Stomach (tissue), 19 donors: ENCODE measurements at places on chromosomes 12 and 14. TPM values are rescaled to one million over a fixed set of nuclear protein-coding genes. Genes with fewer than 3 reads are reported as not detected.

The SRRM4 gene
- total RNA-seq = 2.6 TPM

The PLCZ1 gene
- not detected for total RNA-seq

The ANKRD9 gene
- total RNA-seq = 11.2 TPM

The NINJ2 gene
- 26.2 TPM for total RNA-seq

The NTS gene
- not detected for total RNA-seq

The C12orf43 gene
- total RNA-seq = 25.1 TPM

The PPP1R1A gene
- total RNA-seq = 5.5 TPM

DNA sequence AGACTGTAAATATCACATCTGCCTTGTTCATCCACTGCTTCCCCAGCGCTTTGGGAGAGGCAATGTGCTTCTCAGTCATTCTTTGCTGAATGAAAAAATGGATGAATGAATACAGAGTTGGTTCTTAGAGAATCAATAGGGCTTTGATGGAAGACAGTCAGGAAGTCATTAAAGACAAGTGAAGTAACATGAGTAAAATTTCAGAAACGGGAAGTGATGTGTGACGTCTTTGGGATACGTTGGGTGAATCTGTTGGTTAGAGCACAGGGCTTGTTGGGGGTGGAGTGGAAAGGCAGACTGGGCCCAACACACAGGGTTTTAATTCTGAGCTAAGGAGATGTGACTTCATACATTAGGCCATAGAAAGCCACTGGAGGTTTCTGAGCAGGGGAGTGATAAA lies 39.0 kb upstream of the NRXN3 start:
- no peaks in the 10 kb centered on the region for H3K4me1 ChIP-seq
- no peaks in the 10 kb centered on the region for H3K27me3 ChIP-seq
- H3K27ac ChIP-seq = no peak overlapping the region
- DNase-seq = no peak
- no peaks in the 10 kb centered on the region for H3K36me3 ChIP-seq
- no peak overlapping the region for H3K4me3 ChIP-seq

GRCh38 chr14:99118046-99118721 lies 153.8 kb downstream of the BCL11B start:
- peak; percentile 34 for DNase-seq
- peaks cover 58% of the 10 kb centered on the region for H3K27me3 ChIP-seq
- H3K4me1 ChIP-seq = no peaks in the 10 kb centered on the region
- H3K4me3 ChIP-seq = no peak overlapping the region
- no peaks in the 10 kb centered on the region for H3K36me3 ChIP-seq
- no peak overlapping the region for H3K27ac ChIP-seq

- H3K27me3 ChIP-seq = no peaks in the 10 kb centered on the region
- DNase-seq = no peak
- H3K4me1 ChIP-seq = no peaks in the 10 kb centered on the region
- no peak overlapping the region for H3K27ac ChIP-seq
Observed at GRCh38 chr12:15928346-15928745, 17.2 kb downstream of the DERA start.

- peak overlapping the region; percentile 29 for H3K27ac ChIP-seq
- H3K36me3 ChIP-seq = no peaks in the 10 kb centered on the region
- H3K4me3 ChIP-seq = no peak overlapping the region
- no peak for DNase-seq
- H3K27me3 ChIP-seq = no peaks in the 10 kb centered on the region
- no peaks in the 10 kb centered on the region for H3K4me1 ChIP-seq
Observed at GRCh38 chr12:91327131-91327530, 144.5 kb upstream of the DCN start.

DNA sequence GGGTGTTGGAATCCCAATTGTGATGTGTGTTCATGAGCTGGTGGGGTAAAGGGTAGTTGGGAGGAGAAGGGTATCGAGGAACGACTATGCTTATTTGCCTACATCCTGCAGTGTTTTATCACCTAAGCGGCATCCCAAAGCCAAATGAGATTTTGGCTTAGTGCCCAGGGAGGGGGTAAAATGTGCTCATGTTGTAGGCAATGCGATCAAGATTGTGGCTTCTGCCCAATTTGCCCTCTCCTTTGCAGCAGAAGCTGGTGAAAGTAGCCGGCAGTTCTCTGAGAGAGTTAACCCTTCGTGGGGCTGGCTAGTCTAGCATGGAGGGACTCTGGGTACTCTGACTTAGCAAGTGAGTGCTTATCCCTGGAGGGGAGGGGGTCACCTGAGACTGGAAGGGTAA lies 753 bp downstream of the RPH3A start:
- peaks cover 64% of the 10 kb centered on the region for H3K27me3 ChIP-seq
- H3K36me3 ChIP-seq = no peaks in the 10 kb centered on the region
- H3K27ac ChIP-seq = no peak overlapping the region
- H3K4me3 ChIP-seq = no peak overlapping the region
- peak; percentile 4 for DNase-seq

DNA sequence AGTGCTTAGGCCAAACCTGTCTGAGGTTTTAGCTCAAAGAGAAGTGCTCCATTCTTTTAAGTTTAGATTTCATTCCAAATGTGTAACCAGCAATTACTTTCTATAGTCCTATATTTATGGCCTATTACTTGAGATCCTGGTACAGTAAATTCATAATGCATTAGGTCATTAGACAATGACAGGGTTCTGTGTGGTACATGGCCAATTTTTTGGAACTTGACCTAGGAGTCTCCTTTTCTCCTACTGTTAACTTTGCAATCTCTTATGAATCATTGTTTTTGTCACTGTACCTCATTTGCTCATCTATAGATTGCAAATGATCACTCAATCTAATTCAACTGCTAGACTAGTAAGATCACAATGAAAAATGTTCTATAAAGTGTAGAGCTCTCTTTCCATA lies 136.7 kb downstream of the PDE3A start:
- H3K27ac ChIP-seq = no peak overlapping the region
- no peaks in the 10 kb centered on the region for H3K4me1 ChIP-seq
- no peaks in the 10 kb centered on the region for H3K36me3 ChIP-seq
- H3K4me3 ChIP-seq = no peak overlapping the region

GRCh38 chr12:7448099-7448498 lies 4.1 kb upstream of the CD163L1 start:
- no peaks in the 10 kb centered on the region for H3K27me3 ChIP-seq
- H3K27ac ChIP-seq = no peak overlapping the region
- no peaks in the 10 kb centered on the region for H3K36me3 ChIP-seq
- no peak overlapping the region for H3K4me3 ChIP-seq
- DNase-seq = no peak

DNA sequence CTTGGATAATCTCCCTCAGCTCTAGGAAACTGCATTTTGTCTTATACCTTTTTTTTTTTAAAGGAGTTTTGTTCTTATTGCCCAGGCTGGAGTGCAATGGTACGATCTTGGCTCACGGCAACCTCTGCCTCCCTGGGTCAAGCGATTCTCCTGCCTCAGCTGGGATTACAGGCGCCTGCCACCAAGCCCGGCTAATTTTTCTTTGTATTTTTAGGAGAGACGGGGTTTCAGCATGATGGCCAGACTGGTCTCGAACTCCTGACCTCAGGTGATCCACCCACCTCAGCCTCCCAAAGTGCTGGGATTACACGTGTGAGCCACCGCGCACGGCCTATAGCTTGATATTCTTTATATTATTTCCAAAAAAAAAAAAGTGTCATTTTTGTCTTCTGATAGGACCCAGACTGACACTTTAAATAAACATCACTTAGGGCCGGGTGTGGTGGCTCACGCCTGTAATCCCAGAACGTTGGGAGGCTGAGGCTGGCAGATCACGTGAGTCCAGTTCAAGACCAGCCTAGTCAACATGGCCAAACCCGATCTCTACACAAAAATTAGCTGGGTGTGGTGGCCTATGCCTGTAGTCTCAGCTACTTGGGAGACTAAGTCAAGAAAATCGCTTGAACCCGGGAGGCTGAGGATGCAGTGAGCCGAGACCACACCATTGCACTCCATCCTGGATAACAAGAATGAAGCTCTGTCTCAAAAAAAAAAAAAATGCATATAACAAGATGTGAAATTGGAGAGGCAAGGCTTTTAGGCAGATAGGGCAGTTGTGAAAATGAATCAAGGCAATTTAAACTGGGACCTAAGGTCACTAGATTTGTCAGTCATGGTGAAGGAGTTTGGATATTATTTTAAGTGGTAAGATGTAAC lies 18.4 kb downstream of the SLC2A3 start:
- peaks cover 9% of the 10 kb centered on the region for H3K27me3 ChIP-seq
- H3K4me3 ChIP-seq = no peak overlapping the region
- DNase-seq = no peak

DNA sequence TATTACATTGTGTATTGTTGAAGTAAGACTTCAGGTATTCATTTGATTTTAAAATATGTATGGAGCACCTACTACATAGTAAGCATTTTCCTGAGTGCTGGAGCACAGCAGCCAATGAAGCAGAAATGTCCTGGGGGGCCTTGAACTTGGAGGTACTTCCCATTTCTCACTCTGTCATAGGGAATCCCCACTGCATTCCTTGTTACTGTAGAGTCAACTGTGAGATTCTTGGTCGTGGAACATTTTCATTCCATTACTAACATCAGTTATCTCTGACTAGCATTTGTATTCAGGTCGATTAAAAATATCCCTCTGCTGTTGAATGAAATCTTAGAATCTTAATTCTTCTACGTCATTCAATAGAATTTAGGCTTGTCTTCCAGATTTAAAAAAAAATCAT lies 66.7 kb downstream of the PDE3A start:
- no peaks in the 10 kb centered on the region for H3K27me3 ChIP-seq
- no peak overlapping the region for H3K27ac ChIP-seq
- no peak for DNase-seq

DNA sequence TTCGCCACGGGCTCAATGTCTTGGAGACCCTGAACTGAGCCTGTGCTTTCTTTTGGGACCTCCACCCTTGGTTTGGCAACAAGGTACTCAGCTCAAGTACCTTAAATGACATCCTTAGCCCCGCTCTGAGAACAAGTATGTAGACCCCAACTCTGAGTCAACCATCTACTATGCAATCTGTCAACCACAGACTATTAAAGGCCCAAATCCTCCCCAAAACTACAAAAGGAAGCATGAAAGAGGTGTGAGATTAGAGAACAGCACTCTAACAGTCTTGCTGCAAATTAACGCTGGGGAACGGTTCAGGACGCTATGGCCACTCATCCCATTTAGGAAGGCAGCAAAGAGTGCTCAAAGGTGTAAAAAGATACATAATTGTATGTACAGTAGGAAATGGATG lies 52.1 kb downstream of the CCDC88C start:
- H3K27ac ChIP-seq = no peak overlapping the region
- H3K36me3 ChIP-seq = no peaks in the 10 kb centered on the region
- no peak overlapping the region for H3K4me3 ChIP-seq
- peaks cover 87% of the 10 kb centered on the region for H3K4me1 ChIP-seq
- no peaks in the 10 kb centered on the region for H3K27me3 ChIP-seq

GRCh38 chr12:93061473-93062419 lies 132.7 kb upstream of the EEA1 start:
- no peaks in the 10 kb centered on the region for H3K36me3 ChIP-seq
- DNase-seq = peak; percentile 70
- H3K4me3 ChIP-seq = no peak overlapping the region
- no peaks in the 10 kb centered on the region for H3K27me3 ChIP-seq

DNA sequence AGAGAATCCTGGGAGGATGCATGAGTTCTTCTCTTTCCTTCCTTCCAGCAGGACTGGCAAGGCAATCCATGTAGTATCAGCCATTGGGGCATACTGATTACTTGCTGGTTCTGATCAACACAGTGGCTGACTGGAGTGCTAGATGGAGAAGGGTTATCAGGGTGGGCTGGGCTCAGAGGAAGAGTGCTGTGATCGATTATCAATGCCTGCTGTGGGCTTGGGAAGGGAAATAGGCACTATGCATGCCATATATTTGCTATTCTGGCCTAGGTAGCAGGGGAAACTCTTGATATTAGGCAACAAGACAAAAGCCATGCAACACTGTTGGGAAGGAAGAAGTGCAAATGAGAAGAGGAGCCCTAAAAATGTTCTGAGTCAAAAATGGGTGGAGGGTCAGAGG lies 45.8 kb downstream of the HRK start:
- H3K27ac ChIP-seq = no peak overlapping the region
- H3K4me1 ChIP-seq = no peaks in the 10 kb centered on the region
- no peak overlapping the region for H3K4me3 ChIP-seq
- no peaks in the 10 kb centered on the region for H3K36me3 ChIP-seq
- H3K27me3 ChIP-seq = no peaks in the 10 kb centered on the region

GRCh38 chr12:114186241-114187002 lies 219.5 kb downstream of the TBX5 start:
- no peaks in the 10 kb centered on the region for H3K4me1 ChIP-seq
- no peaks in the 10 kb centered on the region for H3K36me3 ChIP-seq
- H3K27ac ChIP-seq = no peak overlapping the region
- H3K27me3 ChIP-seq = no peaks in the 10 kb centered on the region

GRCh38 chr14:93156693-93157369 lies 27.9 kb downstream of the MOAP1 start:
- DNase-seq = no peak
- H3K4me1 ChIP-seq = no peaks in the 10 kb centered on the region
- no peak overlapping the region for H3K27ac ChIP-seq
- no peaks in the 10 kb centered on the region for H3K27me3 ChIP-seq
- H3K36me3 ChIP-seq = no peaks in the 10 kb centered on the region

DNA sequence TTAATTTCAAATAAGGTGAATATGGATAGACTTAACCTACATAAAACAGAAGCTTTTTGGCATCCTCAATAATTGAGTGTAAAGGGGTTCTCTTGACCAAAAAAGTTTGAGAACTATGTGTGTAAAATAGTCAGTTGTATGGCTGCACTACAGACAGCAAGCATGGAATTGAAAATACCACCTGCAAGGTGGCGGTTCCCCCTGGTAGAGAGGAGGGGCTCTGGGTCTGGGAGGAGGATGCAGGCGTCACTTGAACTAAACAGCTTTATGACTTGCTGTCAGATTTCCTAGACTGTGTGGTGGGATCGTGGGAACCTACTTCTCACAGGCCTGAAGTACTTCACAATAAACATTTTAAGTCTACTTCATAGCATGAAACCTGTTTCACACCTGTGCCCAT lies 6.3 kb downstream of the EVL start:
- H3K4me1 ChIP-seq = peaks cover 40% of the 10 kb centered on the region
- H3K27me3 ChIP-seq = no peaks in the 10 kb centered on the region
- H3K27ac ChIP-seq = peak overlapping the region; percentile 38
- DNase-seq = no peak

DNA sequence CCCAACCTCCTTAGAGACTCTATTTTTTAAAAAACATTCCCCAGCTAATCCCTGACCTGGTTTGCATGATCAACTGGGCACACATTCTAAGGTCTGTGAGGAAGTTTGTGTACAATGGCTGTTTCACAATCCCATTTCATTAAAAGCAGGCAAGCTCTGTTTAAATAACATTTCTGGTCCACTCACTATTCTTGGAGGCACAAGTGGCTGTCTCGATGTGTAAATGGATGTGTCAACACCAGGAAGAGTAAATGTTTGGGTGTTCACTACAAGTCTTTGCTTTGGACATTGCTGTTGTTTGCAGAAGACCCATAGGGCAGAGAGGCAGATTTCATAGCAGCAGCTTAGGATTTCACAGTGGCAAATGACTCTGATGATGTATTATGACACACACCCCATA lies 98.3 kb downstream of the PDZRN4 start:
- no peak for DNase-seq
- no peaks in the 10 kb centered on the region for H3K36me3 ChIP-seq
- H3K4me3 ChIP-seq = no peak overlapping the region

DNA sequence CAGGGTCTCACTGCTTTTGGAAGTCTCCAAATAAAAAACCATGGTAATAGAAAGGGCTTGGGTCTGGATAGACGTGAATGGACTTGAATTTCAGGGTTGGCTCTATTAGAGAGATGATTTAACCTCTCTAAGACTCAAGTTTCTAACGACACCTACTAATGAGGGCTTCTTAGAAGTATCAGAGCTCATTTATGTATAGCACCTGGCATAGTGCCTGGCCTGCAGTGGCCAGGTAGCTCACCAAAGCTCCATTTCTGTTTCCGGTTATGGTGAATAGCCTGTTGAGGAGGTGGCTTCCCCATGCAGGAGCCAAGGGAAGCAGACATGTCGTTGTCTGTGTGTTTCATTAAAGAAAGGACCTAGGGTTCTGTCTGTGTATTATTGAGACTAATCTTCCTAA lies 108.6 kb downstream of the ETV6 start:
- H3K4me1 ChIP-seq = peaks cover 44% of the 10 kb centered on the region
- H3K36me3 ChIP-seq = peaks cover 22% of the 10 kb centered on the region
- H3K4me3 ChIP-seq = no peak overlapping the region
- DNase-seq = no peak
- peak overlapping the region; percentile 82 for H3K27ac ChIP-seq
